ENCODE measurements at places on chromosomes 5 and 9. TPM values are rescaled to one million over a fixed set of nuclear protein-coding genes. Genes with fewer than 3 reads are reported as not detected.

Gene CEP72
- total RNA-seq: 33.8 TPM

- no peak for DNase-seq
- H3K27ac ChIP-seq: no peak overlapping the region
- peaks cover 3% of the 10 kb centered on the region for H3K27me3 ChIP-seq
- no peak overlapping the region for H3K4me3 ChIP-seq
- no peaks in the 10 kb centered on the region for H3K4me1 ChIP-seq
These were observed 99.6 kb downstream of the APBA1 start for GRCh38 chr9:69572611-69573010.

DNA sequence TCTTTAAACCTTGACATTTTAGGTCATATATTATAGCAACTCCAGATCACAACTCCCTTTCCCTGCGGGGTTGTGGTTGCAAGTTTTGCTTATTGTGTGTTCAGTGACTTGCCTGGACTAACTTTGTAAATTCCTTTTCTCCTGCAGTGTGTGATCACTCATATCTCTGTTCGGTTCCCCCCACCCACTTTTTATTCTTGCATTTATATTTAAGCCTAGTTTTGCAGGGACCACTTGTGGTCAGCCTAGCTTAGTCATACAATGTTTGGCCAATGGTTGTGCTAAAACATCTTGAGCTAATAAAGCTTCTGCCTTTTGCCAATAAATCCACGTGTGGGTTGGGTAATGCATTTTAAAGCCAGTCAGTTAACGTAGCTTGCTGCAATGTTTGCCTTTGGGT lies 146.5 kb upstream of the IRX4 start:
- H3K36me3 ChIP-seq: no peaks in the 10 kb centered on the region
- peaks cover 32% of the 10 kb centered on the region for H3K27me3 ChIP-seq
- H3K4me3 ChIP-seq: no peak overlapping the region
- no peak overlapping the region for H3K27ac ChIP-seq

DNA sequence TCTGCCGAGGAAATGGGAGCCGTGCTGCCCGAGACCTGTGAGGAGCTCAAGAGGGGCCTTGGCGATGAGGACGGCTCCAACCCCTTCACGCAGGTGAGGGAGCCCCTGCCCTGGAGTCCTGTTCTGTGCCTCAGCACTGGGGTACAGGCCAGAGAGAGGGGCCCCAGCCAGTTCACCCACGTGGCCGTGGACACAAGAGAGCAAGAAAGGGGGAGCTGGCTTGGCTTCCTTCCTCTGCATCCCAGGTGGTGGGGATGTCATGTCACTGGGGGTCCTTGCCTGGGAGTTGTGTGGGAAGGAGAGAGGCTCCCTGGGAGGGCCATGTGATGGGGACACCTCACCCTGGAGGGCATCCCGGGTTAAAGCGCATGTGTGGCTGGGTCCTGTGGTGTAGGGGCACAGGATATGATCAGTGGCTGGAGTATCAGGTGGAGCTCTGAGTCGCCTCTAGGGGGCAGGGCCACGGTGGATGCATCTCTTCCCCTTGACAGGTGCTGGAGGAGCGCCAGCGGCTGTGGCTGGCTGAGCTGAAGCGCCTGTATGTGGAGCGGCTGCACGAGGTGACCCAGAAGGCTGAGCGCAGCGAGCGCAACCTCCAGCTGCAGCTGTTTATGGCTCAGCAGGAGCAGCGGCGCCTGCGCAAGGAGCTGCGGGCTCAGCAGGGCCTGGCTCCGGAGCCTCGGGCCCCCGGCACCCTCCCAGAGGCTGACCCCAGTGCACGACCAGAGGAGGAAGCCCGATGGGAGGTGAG lies 7.5 kb downstream of the N4BP3 start:
- H3K4me3 ChIP-seq: no peak overlapping the region
- peaks cover 2% of the 10 kb centered on the region for H3K36me3 ChIP-seq
- peaks cover 20% of the 10 kb centered on the region for H3K4me1 ChIP-seq
- peaks cover 4% of the 10 kb centered on the region for H3K27me3 ChIP-seq
- peak; percentile 84 for DNase-seq

- H3K36me3 ChIP-seq: no peaks in the 10 kb centered on the region
- H3K27me3 ChIP-seq: no peaks in the 10 kb centered on the region
- DNase-seq: no peak
These were observed 61.4 kb downstream of the PGM5 start for GRCh38 chr9:68417762-68418161.

- H3K27ac ChIP-seq: no peak overlapping the region
- no peaks in the 10 kb centered on the region for H3K36me3 ChIP-seq
- H3K4me1 ChIP-seq: no peaks in the 10 kb centered on the region
- no peaks in the 10 kb centered on the region for H3K27me3 ChIP-seq
- DNase-seq: no peak
These were observed 286.9 kb upstream of the TARS1 start for GRCh38 chr5:33153831-33154230.

GRCh38 chr9:92947268-92948037 lies at the start of gene FGD3:
TSS of gene FGD3 (plus strand) at chr9:92947523. CDS start at chr9:92976257, 28,734 bp downstream.
- peak within 1 kb of the TSS; percentile 73 for H3K27ac ChIP-seq
- H3K4me1 ChIP-seq: peaks cover 17% of the 10 kb centered on the region
- peak within 1 kb of the TSS; percentile 85 for H3K4me3 ChIP-seq

DNA sequence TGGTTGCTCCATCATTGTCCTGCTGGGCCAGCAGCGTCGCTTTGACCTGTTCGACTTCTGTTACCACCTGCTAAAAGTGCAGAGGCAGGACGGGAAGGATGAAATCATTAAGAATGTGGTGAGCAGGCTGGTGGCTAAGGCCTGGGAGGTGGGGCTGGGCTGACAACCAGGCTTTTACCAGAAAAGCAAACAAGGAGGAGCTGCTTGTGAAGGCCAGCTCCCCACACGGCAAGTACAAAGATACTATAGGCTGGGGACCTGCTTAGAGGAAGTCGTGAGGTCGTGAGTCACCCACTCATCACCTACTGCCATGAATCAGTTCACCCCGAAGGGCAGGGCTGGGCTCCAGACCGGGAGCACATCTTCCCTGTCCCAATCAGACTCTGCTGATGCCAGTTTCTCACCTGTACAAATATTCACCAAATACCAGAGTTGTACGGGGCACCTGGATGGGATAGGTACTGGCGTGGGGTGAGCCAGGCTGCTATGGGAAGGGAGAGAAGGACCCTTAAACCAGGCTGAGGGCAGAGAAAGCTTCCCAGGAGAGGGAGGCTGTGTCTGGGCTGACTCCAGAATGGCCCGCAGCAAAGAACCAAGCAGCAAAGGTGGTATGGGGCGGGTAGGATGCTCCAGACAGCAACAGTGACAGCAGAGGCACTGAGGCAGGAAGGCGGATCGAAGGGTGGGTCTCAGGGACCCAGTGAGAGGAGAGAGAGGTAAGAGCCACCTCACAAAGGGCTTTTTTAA lies 69.3 kb upstream of the NIPAL4 start:
- peaks cover 55% of the 10 kb centered on the region for H3K36me3 ChIP-seq
- H3K4me1 ChIP-seq: peaks cover 8% of the 10 kb centered on the region
- H3K27ac ChIP-seq: peak overlapping the region; percentile 56
- no peak for DNase-seq

All from activated naive CD8-positive, alpha-beta T cell treated with anti-CD3 and anti-CD28 coated beads, Interleukin-2, amount 10 ng/mL, durations not matched to agents 7 days and 5 days (primary cell).